ENCODE measurements at places on chromosomes 1 and 21. TPM values are rescaled to one million over a fixed set of nuclear protein-coding genes. Genes with fewer than 3 reads are reported as not detected.

TFF2 gene
- total RNA-seq: not detected

LIPI gene
- not detected for total RNA-seq

BACE2 gene
- total RNA-seq: 0.28 TPM

SLC27A3 gene
- total RNA-seq: 10.0 TPM

DDAH1 gene
- total RNA-seq: not detected

ELOA gene
- 54.3 TPM for total RNA-seq

PROK1 gene
- total RNA-seq: not detected

NBPF4 gene
- not detected for total RNA-seq

JAM2 gene
- 0.33 TPM for total RNA-seq

LCE3E gene
- not detected for total RNA-seq

OLFML3 gene
- not detected for total RNA-seq

PRAMEF11 gene
- not detected for total RNA-seq

BROX gene
- total RNA-seq: 35.4 TPM

C1orf141 gene
- total RNA-seq: not detected

OR2L3 gene
- total RNA-seq: not detected

SPRR2F gene
- total RNA-seq: not detected

LRRN2 gene
- 0.05 TPM for total RNA-seq

PIGV gene
- 15.2 TPM for total RNA-seq

MAP3K21 gene
- total RNA-seq: 1.6 TPM

LUZP1 gene
- total RNA-seq: 21.6 TPM

HSPG2 gene
- total RNA-seq: 6.3 TPM
